Left forelimb (tissue), 1 donor: ENCODE measurements at places on chromosomes 12 and 14.

DNA sequence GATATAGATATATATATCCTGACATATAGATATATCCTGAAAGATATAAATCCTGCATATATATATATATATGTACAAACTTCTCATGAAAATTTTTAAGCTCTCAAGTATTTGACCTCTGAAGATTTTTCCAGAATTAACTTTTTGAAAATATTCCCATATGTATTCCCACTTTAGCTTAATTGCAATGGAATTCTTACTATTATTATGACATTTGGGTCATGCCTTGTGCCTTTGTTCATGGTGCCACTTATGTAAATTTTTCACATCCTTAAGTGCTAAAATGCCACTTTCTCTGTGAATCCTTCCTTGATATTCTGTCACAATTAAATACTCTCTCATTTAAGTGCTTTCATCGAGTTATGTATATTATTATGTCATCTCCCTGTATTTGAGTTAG lies 398.2 kb upstream of the SEL1L start:
- DNase-seq = no peak

DNA sequence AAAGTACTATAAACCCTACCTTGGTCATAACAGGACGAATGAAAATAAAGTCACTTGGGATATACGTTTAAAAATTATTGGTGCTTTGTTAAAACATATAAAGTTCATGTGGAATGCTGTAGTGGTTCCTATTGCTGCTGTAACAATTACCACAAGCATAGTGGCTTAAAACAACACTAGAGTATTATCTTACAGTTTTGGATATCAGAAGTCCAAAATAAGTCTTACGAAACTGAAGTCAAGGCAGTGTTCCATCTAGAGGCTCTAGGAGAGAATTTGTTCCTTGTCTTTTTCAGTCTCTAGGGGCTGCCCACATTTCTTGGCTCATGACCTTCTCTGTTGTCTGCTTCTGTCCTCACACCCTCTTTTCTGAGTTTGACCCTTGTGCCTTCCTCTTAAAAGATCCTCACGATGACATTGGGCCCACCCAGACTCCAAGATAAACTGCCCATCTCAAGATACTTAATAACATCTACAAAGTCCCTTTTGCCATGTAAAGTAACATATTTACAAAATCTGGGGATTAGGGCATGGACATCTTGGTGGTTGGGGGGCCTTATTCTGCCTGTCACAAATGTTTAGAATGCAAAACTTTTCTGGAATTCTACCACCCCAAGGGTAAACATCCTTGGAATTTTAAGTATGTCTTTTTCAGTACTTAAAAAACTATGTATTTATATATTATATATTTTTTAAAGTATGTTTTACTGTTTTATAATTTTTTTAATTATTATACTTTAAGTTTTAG lies 178.1 kb downstream of the ETNK1 start:
- no peak for DNase-seq

GRCh38 chr12:87815771-87816585 lies 213.2 kb downstream of the C12orf50 start:
- DNase-seq = no peak

GRCh38 chr12:57845478-57846284 lies 848 bp downstream of the CTDSP2 start:
- peak; percentile 83 for DNase-seq
